ENCODE measurements at places on chromosomes 7 and 10.

- no peak for DNase-seq
These were observed 158.7 kb upstream of the LANCL2 start for GRCh38 chr7:55206235-55207029.

- DNase-seq: peak; percentile 92
These were observed at the start of gene ADO for GRCh38 chr10:62804356-62805230. Gene ADO, plus strand, starts transcription at chr10:62804720. Its CDS starts 340 bp downstream, at chr10:62805060.

DNA sequence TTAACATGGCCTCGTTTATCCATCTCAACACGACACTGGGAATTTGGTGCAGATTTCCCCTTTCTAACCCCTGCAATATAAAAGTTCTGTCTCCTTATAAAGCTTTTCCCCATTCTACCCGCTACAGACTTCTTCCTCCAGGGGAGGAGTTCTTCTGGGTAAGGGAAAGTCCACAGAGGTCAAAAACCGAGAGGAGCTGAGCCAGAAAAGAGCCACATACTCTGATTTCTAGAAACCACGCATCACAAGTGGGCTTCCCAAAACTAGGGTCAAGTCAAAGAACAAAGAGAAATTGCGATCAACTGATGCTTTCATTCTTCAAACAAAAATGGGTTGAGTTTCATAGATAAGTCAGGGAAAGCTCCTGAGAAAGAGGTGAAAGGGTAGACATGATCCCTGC, 6.8 kb downstream of the IL6 start:
- no peak for DNase-seq

DNA sequence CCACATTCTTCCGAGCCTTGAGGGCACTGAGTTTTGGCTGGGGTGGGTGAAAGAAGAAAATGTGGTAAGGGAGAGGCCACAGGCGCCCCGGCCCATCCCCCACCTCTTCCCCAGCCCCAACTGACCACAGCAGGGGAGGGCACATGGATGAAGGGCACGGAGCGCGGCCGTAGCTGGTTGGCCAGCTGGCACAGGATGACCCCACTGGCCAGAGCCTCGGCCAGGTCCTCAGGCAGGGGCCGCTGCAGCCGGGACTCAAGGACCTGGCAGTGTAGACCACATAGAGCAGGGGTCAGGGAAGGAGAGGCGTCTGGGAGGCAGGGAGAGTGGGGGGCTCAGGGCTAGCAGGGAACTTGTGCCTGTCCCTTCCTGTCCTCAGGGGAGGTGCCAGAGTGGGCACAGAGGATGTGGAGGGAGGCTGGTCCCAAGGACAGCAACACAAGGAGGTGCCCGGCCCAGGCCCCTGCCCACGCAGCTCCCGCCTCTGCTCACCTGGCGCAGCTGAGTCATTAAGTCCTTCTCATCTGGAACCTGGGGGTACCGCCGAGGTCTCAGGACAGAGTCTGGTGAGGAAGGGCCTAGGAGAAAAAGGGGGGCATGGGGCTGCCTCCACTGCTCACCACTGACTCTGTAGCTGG, 2.2 kb upstream of the SAP25 start:
- DNase-seq: no peak

GRCh38 chr7:78226059-78226719, 427.6 kb downstream of the PHTF2 start:
- no peak for DNase-seq

DNA sequence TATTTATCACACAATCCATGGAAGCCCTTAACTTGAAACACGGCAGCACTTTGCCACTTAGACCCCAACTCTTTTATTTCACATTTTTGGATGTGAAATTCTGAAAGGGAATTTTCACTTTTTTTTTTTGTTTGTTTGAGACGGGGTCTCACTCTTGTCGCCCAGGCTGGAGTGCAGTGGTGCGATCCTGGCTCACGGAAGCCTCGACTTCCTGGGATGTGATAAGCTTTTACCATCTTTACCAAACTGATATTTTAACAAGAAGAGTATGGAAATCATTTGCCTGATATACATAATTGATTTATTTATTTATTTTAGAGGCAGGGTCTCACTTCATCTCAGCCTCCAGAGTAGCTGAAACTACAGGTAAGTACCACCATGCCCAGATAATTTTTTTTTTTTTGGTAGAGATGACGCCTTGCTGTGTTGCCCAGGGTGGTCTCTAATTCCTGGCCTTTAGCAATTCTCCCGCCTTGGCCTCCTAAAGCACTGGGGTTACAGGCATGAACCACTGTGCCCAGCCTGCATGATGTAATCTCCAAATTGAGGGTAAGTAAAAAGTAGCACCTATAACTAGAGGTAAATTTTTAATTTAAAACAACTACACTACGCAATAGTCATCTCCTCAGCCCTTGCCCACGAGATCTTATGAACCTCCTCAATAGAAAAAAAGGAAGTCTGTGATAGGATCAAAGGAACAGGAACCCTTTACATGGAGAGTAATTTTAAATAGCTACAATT, 180.7 kb upstream of the KLF14 start:
- DNase-seq: no peak

DNA sequence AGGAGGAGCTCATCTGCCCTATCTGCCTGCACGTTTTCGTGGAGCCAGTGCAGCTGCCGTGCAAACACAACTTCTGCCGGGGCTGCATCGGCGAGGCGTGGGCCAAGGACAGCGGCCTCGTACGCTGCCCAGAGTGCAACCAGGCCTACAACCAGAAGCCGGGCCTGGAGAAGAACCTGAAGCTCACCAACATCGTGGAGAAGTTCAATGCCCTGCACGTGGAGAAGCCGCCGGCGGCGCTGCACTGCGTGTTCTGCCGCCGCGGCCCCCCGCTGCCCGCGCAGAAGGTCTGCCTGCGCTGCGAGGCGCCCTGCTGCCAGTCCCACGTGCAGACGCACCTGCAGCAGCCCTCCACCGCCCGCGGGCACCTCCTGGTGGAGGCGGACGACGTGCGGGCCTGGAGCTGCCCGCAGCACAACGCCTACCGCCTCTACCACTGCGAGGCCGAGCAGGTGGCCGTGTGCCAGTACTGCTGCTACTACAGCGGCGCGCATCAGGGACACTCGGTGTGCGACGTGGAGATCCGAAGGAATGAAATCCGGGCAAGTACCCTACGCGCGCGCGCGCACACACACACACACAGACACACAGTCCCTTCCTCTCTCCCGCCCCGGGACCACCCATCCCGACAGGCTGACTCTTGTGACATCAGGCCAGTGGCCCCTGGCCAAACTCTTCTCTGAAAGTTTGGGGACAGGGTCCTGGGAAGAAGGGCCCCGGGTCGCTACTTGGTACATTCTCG, 538 bp downstream of the TRIM8 start:
- peak; percentile 82 for DNase-seq

DNA sequence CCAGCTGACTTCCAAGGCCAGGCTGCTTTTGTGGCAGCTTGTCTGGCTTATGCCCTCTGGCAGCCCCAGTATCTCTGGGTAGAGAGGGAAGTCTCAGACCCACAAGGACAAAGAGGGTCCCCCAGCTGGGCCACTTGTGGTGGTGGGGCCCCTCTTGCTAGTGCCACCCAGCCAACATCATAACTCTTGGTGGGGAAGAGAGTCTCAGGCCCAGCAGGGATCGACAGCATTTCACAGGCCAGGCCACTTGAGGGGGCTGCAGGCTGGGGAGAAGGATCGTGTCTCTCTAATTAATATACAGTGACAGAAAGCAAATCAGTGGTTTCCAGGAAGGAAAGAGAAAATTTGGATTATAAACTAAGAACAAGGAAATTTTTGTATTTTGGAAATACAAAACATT, 76.0 kb downstream of the TYW1B start:
- DNase-seq: no peak

- no peak for DNase-seq
These were observed 85.1 kb downstream of the HIPK2 start for GRCh38 chr7:139692723-139693122.

DNA sequence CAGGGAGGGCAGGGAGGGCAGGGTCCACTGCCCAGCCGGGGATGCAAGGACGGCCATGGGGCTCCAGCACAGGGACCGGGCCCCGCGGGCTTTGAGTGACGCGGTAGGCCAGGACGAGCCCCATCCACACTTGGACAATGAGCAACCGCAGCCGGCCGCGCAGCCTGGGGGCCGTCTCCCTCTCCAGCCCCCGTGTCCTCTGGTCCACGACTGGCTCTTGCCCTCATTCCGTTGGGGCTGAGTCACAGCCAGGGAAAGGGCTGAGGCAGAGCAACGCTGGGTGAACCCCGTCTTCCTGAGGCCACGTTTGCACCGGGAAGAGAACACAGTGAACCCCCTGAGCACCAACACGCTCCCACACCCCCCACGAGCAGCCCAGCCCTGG, 23.7 kb downstream of the SHH start:
- DNase-seq: no peak

DNA sequence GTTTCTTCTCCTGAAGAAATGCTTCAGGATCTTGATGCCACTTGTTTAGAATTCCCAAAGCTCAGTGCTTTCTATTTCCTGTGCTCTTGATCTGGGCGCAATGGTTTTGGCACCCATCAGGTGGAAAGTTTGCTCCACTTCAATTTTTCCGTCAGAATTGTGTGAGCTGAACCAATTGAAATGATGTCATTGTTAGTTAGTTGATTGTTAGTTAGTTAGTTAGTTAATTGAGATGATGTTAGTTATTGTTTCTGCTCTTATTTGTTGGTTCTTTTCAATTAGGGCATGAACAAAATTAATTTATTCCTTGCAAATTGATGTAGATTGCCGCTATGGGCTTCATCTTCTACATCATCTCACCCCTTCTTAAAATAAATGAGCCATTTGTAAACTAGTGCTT, 252.6 kb downstream of the BAMBI start:
- no peak for DNase-seq

DNA sequence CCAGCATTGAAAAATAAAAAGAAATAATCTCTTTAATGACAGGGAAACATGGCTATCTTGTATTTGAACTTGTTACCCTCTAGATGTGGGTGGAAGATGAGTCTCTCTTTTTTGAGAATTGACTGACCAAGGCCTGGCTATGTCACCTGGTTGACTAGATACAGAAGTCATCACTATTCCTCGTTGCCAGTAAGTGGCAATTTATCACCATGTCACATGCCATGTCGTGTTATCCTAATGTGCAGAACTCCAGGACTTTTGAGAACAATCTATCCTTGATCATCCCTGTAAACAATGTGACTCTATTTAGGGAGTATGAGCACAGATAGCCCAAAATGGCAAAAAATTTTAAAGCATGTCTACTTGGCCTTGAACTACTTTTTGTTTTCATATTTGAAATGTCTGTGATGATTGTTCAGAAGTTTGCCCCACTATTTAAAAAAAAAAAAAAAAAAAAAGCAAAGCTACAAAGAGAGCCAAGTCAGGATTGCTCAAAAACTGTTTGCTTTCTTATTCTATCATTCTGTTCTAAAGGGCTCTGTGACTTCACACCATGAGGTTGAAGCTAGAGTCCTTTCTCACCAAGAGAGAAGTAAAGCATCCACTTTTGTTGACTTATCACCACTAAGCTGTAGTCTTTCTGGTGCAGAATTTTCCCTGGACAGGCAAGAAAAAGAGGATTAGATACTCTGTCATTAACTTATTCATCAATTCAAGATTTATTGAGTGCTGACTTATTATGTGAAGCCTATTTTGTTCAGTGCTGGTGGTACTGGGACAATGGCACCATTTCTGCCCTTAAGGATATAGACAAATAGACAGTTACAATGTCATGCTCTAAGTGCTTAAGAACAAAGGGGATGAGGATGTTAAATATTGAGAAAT, 10.4 kb upstream of the WIPF3 start:
- no peak for DNase-seq

DNA sequence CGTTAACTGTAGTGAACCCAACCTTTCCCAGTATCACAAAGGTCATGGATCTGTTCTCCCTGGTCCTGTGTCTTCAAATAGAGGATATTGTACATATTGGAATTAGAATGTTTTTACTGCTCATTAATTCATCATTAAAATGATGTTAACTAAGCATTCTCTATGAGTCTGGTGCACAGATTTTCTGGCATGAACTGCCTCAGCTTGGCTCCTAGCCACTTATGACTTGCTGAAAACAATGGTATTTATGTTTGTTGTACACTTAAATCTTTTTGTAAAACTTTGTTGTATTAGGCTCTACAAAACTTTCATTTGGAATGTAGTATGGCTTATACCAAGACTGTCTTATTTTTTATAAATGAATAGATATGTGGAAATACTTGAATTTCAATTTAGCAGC, 329.4 kb downstream of the TFEC start:
- DNase-seq: no peak

DNA sequence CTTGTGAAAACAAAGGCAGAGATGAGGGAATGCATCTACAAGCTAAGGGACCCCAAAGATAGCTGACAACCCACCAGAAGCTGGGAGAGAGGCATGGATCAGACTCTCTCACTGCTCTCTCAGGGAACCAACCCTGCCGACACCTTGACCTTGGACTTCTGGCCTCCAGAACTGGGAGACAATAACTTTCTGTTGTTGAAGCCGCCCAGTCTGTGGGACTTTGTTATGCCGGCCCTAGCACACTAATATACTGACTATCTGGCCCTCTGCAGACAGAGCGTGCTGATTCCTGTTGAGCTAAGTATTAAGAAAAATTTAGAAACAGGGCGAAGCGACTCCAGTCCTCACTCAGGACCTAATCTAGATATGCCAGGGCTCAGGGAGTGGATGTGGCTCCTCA, 144.3 kb upstream of the TCF7L2 start:
- DNase-seq: no peak

DNA sequence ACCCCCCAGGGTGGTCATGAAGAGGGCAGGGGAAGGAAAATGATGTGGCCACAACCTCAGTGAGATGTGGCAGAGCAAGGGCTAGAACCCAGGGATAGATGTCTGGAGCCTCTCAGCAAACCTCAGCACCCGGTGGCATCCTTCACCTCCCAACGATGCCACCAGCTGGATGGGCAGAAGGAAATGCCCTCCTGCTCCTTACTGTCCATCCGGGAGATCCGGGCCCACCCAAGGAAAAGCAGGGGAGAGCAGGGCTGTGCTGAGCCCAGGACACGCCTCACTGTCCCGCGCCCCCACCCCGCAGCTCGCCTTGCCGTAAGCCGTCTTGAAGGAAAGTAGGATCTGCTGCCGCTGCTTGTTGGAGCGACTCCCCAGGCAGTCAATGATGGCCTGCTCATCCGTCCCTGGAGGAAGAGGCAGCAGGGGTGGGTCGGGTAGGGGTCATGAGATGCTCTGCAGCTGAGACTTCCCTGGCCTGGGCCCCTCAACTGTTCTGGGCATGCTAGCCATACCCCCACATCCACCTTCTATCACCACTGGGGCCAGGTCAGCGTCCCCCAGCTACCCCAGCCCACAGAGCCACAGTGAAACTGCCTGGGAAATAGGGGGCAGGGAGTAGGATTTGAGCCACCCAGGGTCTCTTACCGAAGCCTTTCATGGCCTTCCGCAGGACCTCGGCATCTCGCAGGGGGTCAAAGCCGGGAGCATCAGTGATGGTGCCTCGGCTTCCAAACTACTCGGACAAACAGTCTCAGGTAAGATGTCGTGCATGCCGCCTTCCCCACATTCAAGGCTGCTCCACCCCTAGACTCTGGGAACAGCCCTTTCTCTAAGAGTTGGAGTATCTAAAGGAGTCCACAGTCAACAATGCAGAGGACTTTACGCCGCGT, 34.3 kb downstream of the PLAC9 start:
- no peak for DNase-seq

GRCh38 chr7:111568870-111569462, 6.7 kb upstream of the IMMP2L start:
- DNase-seq: no peak

GRCh38 chr7:89507034-89507433, 647.2 kb upstream of the STEAP1 start:
- no peak for DNase-seq
